ENCODE measurements at places on chromosomes 3 and 15.

- peak; percentile 50 for DNase-seq
Observed at GRCh38 chr15:80328496-80328895, 75.7 kb upstream of the ARNT2 start.

DNA sequence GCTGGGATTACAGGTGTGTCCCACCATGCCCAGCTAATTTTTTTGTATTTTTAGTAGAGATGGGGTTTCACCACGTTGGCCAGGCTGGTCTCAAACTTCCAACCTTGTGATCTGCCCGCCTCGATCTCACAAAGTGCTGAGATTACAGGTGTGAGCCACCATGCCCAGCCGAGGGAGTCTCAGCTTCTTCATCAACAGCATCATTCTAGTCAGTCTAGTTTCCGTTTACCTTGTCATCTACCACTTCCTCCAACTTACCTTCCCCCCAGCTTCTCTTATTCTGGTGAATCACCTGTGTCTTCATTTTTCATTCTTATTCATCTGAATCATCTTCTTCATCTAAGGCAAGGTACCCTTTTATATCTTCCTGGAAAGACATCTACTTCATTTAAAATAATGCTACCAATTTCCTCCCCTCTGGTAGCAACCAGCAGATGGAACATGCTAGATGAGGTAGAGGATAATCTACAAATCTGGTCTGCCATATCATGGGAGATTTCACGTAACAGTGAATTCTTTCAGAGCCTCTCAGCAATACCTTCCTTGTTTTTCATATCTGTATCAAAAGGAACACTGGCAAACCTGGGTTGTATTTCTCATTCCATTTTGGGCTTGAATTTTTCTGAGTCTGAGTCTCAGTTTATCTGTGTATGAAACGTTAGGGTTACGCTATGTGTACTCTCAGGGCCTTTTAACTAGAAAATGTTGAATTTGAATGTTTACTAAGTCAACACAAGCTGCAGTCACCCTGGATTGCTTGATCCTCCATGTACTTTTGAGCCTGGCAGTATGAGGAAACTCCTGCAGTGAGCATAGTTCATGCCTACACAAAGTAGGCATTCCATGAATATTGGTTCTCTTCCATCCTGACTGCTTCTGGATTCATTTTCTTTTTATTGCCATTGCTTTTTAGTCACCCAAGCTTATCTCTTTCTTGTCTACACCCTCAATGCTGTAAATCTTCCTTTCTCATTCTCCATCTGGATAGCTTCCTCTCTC is 16.8 kb downstream of the LPP start:
- no peak for DNase-seq

GRCh38 chr15:74790080-74790916 is 8.4 kb downstream of the CSK start:
- peak; percentile 63 for DNase-seq

GRCh38 chr3:73580343-73580742 is 44.4 kb downstream of the PDZRN3 start:
- no peak for DNase-seq

DNA sequence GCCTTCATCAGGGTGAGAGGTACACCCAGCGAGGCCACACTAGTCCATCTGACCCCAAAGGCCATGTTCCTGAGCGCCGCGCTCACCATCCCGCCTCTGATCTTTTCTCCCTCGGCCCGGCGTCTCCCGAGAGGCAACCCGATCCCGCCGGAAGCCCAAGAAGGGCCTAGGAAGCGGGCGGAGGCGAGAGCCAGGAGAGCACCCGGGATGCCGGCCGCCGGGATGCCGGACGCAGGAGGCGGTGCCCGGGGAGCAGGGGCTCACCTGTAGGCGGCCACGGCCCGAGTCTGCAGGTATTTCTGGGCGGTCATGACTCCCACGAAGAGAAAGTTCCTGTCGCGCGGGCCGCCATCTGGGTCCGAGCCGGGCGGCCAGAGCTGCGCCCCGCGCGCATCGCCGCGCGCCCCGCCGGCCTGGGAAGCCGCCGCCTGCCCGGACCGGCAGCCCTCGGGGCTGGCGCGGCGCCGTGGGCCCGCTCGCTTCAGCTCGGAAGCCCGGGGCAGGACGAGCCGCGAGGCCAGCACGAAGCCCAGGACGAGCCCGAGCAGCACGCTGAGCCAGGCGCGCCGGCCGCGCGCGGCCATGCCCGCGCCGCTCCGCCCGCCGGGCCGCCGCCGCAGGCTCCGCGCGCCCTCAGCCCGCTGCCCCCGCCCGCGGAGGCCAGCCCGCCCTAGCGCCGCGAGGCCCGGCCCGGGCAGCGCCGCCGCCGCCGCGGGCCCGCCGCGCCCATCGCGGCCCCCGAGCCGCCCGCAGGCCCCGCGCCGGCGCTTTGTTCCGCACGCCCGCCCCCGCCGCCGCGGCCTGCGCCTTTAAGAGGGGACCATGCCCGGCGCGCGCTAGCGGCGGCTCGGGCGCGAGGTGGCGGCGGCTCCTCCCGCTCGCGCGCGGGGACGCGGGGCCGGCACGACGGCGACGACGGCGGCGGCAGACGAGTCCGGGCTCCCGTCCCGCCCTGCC is 697 bp downstream of the CHSY1 start:
- DNase-seq, result no peak

DNA sequence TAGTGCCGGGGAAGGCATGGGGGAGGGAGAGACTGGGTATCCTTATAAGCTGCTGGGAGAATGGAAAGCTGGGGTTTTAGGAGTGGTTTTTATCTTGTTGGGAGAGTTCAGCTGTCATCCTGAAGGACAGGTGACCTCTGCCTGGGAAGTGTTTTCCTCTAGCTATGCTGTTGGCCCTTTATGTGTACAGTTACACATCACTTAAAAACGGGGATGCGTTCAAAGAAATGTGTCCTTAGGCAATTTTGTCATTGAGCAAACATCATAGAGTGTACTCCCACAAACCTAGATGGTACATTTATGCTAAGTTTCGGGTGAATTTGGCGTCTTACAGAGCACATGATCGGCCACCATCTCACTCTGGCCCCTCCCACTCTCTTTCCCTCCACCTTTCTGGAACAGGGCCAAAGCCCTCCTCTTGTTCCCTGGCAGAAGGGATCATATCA is 164.3 kb upstream of the NUDT16 start:
- DNase-seq, result no peak

GRCh38 chr15:40280260-40281056 is 2.4 kb downstream of the ANKRD63 start:
- no peak for DNase-seq

- no peak for DNase-seq
Observed at GRCh38 chr3:98388147-98388546, 2.3 kb upstream of the OR5K3 start.
